ENCODE measurements at places on chromosomes 3 and 15.
A peak's percentile ranks its signal among the peaks of the same experiment; 100 is the strongest.

DNA sequence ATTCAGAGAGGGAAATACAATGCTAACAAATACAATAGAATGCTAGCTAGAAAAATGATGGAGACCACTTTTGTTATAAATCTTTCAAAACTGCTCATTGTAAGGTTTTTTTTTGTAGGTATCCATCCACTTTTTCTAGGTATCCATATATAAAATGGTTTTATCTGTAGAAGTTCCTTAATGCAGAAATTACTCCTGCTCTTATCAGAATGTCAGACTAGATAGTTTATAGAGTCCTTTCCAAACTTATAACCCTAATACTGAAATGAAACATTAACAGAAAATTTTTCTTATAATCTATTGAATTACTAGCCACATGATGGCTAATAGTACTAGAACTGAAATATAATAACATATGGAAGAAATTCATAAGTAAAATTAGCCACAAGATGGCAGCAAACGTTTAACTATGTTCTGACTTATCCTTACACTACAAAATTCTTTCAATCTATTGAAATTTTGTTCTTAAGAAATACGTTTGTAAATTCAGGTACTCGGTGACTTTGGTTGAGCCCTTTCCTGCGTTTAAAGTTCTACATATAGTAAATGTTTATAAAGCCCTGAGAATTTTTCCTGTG, 58.5 kb downstream of the ECT2 start:
- peaks cover 16% of the 10 kb centered on the region for H3K36me3 ChIP-seq
- no peak overlapping the region for H3K27ac ChIP-seq
- DNase-seq, result no peak

- H3K27me3 ChIP-seq, result no peaks in the 10 kb centered on the region
- H3K27ac ChIP-seq, result no peak overlapping the region
- no peak for DNase-seq
- peaks cover 29% of the 10 kb centered on the region for H3K4me1 ChIP-seq
- peaks cover 4% of the 10 kb centered on the region for H3K36me3 ChIP-seq
Measured at GRCh38 chr3:37115446-37115845, 58.9 kb downstream of the LRRFIP2 start.

DNA sequence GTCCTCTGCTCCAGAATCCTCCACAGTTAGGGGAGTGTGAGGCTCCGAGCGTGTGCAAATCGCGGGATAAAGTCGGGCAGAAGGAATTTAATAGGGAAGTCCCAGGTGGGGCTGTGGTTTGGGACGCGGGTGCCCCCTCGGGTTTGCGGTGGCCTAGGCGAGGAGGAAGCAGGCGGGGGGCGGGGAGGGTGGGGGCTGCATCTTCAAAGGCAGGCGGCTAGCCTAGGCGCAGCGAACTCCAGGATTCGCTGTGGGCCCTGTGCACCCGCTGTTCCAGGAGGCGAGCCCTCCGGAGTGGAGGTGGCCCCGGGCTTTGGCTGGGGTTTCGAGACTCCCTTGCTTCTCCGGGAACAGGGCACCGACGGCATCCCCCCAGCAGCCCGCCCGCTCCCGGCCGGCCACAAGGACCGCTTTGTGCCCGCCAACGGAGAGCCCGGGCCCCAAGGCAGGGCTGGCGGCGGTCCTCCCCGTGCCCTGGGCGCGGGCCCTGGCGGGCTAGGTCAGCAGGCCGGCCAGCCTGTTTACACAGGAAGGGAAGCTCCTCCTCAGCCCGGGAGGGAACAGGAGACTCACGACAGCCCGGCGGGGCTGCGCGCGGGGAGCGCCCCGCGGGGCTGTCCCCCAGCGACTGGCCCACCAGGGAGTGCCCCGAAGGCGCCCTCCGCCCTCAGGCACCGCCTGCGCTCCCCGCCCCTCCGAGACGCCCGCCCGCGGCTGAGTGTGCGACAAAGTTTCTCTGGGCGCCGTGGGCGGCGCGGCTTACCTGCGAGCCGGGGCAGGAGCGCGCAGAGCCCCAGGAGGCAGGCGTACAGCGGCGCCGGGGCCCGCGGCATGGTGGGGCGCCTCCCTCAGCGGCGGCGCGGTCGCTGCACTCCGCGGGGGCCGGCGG, 753 bp downstream of the ITGB5 start:
- peaks cover 59% of the 10 kb centered on the region for H3K27me3 ChIP-seq
- H3K36me3 ChIP-seq, result no peaks in the 10 kb centered on the region
- H3K27ac ChIP-seq, result no peak overlapping the region
- peak; percentile 48 for DNase-seq
- H3K4me3 ChIP-seq, result peak overlapping the region; percentile 57
- peaks cover 8% of the 10 kb centered on the region for H3K4me1 ChIP-seq

DNA sequence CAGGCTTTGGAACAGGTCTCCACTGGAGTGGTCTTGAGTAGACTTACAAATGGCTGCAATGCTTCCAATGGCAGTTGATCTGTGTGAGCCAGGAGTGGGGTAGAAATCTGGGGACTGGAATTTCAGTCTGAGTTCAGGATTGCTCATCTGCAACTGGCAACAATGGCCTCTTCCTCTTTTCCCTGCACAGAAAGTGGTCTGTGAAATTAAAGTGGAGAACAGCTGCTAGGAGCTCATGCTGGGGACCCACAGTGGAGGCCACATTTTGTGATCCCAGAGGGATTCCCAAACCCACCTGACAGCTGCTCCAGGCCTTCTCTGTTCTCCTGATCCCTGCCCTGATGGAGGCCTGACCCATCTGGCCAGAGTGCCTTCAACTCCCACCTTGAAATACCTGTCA, 49.6 kb downstream of the CEMIP start:
- peaks cover 2% of the 10 kb centered on the region for H3K27me3 ChIP-seq
- H3K4me1 ChIP-seq, result no peaks in the 10 kb centered on the region
- no peak for DNase-seq
- H3K27ac ChIP-seq, result no peak overlapping the region
- H3K4me3 ChIP-seq, result no peak overlapping the region

DNA sequence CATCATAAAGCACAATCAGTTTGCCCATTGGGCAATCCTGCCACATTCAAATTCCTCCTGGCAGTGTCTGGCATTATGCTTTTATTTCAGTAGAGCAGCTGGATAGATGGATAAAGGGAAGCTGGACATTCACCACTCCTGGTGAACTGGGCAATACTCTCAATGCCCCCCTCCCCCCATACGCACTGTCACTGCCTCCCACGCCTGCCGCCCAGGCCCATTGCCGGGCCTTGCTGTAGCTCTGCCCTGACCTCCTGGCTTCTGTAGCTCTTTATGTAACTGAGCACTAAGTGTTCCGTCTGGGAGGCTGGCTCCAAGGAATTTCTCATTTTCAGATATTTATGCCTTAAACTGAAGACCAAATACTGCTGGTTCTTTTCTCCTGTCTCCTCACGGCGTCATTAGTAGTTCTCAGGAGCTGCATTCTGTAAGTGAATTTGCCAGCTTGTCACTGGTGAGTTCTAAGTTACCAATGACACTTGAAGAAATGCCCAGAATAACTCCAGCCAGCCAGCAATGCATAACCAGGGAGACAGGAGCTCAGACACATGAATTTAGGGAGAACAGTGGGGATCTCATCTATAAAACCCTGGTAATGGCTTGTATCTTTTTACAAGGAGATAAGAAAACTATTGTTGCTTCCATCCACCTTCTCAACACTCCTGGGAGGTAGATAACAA, 25.5 kb upstream of the RASGRF1 start:
- H3K27ac ChIP-seq, result no peak overlapping the region
- no peaks in the 10 kb centered on the region for H3K4me1 ChIP-seq
- peaks cover 20% of the 10 kb centered on the region for H3K27me3 ChIP-seq
- H3K36me3 ChIP-seq, result no peaks in the 10 kb centered on the region

DNA sequence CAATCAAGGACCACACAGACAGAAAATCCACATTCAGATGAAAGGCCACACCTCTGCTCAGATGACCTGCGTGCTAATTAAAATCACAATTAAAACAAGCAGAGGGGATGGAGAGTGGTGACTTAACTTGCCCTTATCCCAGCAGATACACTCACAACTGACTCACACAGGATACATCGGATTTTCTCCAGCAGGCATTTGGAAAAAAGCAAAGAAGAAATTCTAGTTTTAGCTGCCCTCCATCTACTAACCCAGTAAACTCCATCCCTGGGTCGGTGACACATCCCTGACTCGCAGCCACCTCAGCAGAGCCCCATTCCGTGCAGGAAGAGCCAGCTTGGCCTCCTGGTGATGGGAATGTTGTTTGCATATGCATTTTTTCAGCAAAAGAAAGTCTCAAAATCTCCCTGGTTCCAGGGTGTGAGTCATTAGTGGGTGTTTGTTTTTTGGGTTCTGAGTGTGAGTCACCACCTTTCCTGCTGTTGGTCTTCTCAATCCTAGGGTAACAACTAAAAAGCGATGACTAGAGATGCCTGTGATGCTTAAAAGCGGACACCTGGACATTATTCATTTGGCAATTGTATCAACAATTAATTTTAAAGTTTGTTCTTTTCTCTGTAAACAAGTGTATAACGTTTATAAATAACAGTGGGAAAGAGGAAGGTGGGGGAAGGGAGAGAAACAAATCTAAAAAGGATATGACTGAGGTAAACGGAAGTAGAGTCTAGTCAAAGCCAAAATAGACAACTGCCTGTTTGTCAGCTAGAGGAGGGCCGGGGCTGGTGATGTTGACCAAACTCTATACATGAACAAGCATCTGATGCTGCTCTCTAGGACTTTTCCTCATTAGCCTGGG, 49.8 kb upstream of the SLC4A7 start:
- no peaks in the 10 kb centered on the region for H3K27me3 ChIP-seq
- no peak for DNase-seq

DNA sequence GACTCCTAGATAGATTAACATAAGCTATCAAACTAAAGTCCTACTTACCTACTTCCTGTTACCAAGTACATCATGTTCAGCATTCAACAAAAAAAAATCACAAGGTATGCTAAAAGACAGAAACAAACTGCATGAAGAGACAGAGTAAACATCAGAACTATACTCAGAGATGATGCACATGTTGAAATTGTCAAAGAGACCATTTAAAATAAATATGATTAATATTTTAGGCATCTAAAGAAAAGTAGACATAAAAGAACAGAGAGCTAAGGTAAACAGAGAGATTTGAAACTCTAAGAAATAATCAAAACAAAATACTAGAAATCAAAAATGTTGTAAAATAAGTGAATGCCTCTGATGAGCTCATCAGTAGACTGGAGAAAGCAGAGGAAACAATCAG, 224.8 kb upstream of the STAC start:
- no peak overlapping the region for H3K4me3 ChIP-seq
- peaks cover 1% of the 10 kb centered on the region for H3K27me3 ChIP-seq
- no peaks in the 10 kb centered on the region for H3K36me3 ChIP-seq
- no peak for DNase-seq

DNA sequence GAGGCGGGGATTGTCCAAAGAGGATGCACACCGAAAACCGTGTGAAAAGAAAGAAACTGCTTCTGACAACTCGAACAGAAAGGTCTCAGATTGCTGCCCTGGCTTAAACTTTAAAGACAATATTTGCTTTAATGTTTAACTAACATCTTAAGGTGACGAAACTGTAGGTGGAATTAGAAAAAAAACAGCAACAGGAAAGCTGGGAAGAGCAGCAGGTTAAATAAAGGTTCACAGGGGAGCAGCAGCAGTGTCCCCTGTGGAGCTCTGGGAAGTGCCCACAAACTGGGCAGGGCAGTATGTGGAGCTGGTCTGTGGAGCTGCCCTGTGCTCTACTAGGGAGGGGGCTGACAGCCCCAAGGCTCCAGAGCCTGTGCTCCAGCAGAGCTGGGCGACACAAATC, 25.4 kb downstream of the RUVBL1 start:
- H3K27ac ChIP-seq, result no peak overlapping the region
- no peak overlapping the region for H3K4me3 ChIP-seq
- peaks cover 66% of the 10 kb centered on the region for H3K36me3 ChIP-seq

- H3K27me3 ChIP-seq, result peaks cover 1% of the 10 kb centered on the region
- H3K27ac ChIP-seq, result no peak overlapping the region
- peaks cover 14% of the 10 kb centered on the region for H3K36me3 ChIP-seq
- peaks cover 35% of the 10 kb centered on the region for H3K4me1 ChIP-seq
- peak; percentile 25 for DNase-seq
Measured at GRCh38 chr3:120093119-120093910, 932 bp downstream of the GSK3B start.

- no peaks in the 10 kb centered on the region for H3K27me3 ChIP-seq
- H3K4me3 ChIP-seq, result no peak overlapping the region
- H3K36me3 ChIP-seq, result no peaks in the 10 kb centered on the region
- H3K27ac ChIP-seq, result no peak overlapping the region
- DNase-seq, result no peak
- H3K4me1 ChIP-seq, result peaks cover 11% of the 10 kb centered on the region
Measured at GRCh38 chr3:197586181-197586580, 30.4 kb upstream of the BDH1 start.

- no peak for DNase-seq
- H3K4me1 ChIP-seq, result peaks cover 13% of the 10 kb centered on the region
- H3K36me3 ChIP-seq, result no peaks in the 10 kb centered on the region
Measured at GRCh38 chr3:190326930-190327329, 4.7 kb upstream of the CLDN1 start.

GRCh38 chr15:96330064-96330449, 443 bp upstream of the NR2F2 start:
- no peak overlapping the region for H3K27ac ChIP-seq
- peaks cover 87% of the 10 kb centered on the region for H3K27me3 ChIP-seq
- peak overlapping the region; percentile 49 for H3K4me3 ChIP-seq
- peaks cover 26% of the 10 kb centered on the region for H3K4me1 ChIP-seq
- H3K36me3 ChIP-seq, result peaks cover 5% of the 10 kb centered on the region

GRCh38 chr3:37202035-37202434, 27.7 kb upstream of the LRRFIP2 start:
- H3K4me1 ChIP-seq, result no peaks in the 10 kb centered on the region
- no peak for DNase-seq
- H3K4me3 ChIP-seq, result no peak overlapping the region
- H3K27ac ChIP-seq, result no peak overlapping the region
- H3K36me3 ChIP-seq, result no peaks in the 10 kb centered on the region

- no peaks in the 10 kb centered on the region for H3K4me1 ChIP-seq
- H3K36me3 ChIP-seq, result no peaks in the 10 kb centered on the region
- no peak for DNase-seq
- no peaks in the 10 kb centered on the region for H3K27me3 ChIP-seq
- no peak overlapping the region for H3K4me3 ChIP-seq
Measured at GRCh38 chr3:99365979-99366378, 272.4 kb upstream of the COL8A1 start.

DNA sequence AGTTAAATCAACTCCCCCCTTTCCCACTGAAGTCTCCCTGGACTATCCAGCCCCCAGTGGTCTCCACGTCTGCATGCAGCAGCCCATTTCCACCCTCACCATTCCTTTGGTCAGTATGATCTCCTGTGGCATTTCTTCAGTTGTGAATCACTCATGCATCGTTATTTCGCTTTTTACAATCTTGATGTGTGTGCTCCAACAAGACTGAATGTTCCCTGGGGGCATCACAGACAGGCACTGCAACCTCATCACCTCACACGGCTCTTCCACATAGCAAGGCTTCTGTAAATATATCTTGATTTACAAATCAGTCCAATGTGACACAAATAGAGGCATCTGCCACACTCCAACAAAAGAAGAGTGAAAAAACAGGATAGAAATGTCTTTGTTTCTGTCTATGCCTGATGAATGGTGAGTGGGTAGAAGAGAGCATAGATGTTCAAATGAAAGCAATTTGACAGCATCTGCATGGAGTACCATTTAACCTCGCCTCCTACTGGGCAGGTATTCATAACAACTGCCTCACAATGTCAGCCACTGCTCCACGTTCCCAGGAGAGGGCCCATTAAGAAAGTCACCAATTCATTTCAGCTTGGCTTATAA, 5.2 kb downstream of the HEG1 start:
- no peak for DNase-seq
- H3K4me3 ChIP-seq, result no peak overlapping the region
- H3K27ac ChIP-seq, result peak overlapping the region; percentile 5
- H3K36me3 ChIP-seq, result peaks cover 11% of the 10 kb centered on the region
- no peaks in the 10 kb centered on the region for H3K27me3 ChIP-seq
- H3K4me1 ChIP-seq, result peaks cover 51% of the 10 kb centered on the region

Measured in activated naive CD8-positive, alpha-beta T cell treated with anti-CD3 and anti-CD28 coated beads, Interleukin-2, amount 50 U/mL, for 24 hours (primary cell).